ENCODE measurements at places on chromosomes 4 and X.

- DNase-seq, result no peak
Observed at GRCh38 chr4:125461676-125462363, 147.1 kb downstream of the FAT4 start.

- DNase-seq, result no peak
Observed at GRCh38 chrX:105120463-105120862, 100.0 kb downstream of the TEX13A start.

GRCh38 chrX:20112022-20112774, 4.5 kb downstream of the MAP7D2 start:
- DNase-seq, result no peak

DNA sequence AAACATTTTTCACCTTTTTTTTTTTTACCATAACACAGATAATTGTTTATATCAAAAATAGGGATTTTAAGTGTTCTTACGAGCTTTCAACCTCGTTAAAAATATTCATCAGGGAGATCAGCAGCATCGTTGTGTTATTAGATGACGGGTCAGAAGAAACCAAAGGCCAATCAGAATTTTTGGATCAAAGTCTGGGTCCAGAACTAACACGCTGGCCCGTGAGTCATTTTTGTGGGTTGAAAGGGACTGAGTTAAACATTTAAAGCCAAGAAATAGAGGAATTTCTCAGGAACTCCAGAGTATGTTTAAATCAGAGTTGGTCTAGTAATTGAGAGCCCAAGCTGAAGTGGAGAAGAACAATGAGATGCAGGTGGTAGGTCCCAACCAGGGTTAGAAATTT, 170.8 kb downstream of the TLL1 start:
- DNase-seq, result no peak

DNA sequence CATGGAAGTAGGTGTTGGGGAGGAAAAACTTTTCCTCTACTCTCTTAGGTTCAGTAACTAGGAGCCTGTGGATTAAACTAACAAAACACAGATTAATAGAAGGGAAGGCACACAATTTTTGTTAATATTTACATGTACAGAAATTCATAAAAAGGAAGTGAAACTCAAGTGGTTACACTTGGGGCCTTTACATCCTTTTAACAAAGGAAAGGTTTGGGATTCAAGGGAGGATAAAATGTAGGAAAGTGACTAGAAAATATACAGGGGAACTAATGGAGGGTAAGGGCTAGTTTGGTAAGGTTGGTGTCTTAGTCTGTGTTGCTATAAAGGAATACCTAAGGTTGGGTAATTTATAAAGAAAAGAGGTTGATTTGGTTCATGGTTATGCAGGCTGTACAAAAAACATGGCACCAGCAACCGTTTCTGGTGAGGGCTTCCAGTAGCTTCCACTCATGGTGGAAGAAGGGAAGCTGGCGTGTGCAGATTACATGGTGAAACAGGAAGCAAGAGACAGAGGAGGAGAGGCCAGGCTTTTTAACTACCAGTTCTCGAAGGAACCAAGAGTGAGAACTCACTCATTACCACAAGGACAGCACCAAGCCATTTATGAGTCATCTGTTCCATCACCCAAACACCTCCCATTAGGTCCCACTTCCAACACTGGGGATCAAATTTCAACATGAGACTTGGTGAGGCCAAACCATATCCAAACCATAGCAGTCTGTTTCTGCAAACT, 124.4 kb downstream of the CHRDL1 start:
- DNase-seq, result no peak

DNA sequence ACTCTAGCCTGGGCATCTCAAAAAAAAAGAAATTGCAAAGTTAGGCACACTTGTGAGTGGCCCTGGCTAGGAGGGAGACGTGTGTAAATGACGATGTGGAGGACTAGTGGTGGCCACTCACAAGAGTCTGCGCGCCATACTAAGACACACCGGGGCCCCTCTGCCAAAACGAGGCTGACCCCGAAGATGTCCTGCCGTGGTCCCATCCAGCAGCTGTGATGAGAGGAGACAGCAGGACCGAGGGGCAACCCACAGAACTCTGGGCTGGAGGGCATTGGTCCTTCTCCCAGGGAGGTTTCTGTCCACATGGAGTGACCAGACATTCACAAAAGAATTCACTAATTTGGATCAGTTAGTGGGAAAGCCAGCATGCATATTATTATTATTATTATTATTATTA, 47.4 kb downstream of the NOP14 start:
- no peak for DNase-seq

DNA sequence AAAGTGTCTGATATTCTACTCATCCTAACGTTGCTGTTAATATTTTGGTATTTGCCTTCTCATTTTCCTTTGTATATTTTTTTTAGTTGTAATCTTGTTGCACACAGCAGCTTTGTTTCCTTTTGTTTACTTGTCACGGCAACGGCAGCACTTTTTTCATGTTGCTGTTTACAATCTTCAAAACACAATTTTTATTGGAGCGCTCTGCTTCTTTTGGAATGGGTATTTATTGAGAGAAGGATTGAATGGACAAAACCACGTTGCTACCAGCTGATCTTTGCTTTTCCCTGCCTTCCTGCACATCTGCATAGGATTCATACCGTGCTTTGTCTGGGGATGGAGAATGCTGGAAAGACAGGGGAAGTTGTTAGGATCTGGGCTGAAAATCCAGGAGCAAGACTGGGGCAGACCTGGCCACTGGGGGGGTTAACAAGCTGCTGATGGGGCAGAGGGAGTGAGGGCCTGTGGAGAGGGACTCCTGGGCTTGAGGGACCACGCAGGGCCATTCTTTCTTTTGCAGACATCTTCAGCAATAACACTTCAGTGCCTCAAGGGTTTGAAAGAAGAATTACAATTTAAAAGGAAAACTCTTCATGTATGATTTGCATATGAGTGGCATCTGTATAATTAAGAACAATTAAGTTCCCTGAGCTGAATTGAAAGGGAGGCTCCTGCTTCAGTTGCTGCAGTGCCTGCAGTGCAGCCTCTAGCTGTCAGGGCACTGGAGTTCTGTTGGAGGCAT, 69.8 kb downstream of the TMEM131L start:
- peak; percentile 11 for DNase-seq
